ENCODE measurements at places on chromosomes 3 and 15. TPM values are rescaled to one million over a fixed set of nuclear protein-coding genes. Genes with fewer than 3 reads are reported as not detected.

Gene MESP2
- not detected for total RNA-seq

Gene CAND2
- 10.7 TPM for total RNA-seq

Gene CAMP
- total RNA-seq = not detected

Gene IGSF10
- 23.2 TPM for total RNA-seq

Gene SCAMP5
- 6.9 TPM for total RNA-seq
